ENCODE measurements at places on chromosomes 3 and 15.

- no peak for DNase-seq
Measured at GRCh38 chr3:108001457-108001856, 89.4 kb downstream of the CD47 start.

GRCh38 chr3:38165722-38166387, 518 bp downstream of the OXSR1 start:
- DNase-seq, result no peak

DNA sequence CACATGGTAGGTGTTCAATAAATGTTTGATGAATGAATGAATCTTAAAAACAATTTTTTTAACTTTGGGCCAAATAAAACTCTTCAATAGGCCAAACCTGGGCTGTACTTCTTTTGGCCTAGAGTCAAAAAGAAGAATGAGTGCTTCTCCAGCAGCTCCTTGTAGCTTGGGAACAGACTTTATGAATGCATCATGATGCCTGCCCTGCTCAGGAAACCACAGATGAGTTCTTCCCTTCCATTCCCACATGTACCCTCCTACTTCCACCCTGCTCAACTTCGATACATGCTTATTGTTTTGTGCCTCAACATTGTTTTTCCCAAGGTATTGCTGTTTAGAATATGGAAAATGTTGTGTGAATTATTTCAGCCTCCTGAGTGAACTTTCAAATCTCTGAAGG, 87.0 kb downstream of the FILIP1L start:
- DNase-seq, result no peak

GRCh38 chr3:16084887-16085286, 89.6 kb upstream of the GALNT15 start:
- no peak for DNase-seq

GRCh38 chr15:73709686-73710085, 25.5 kb downstream of the CD276 start:
- no peak for DNase-seq

GRCh38 chr3:150472421-150472820, 64.3 kb downstream of the TSC22D2 start:
- DNase-seq, result no peak

DNA sequence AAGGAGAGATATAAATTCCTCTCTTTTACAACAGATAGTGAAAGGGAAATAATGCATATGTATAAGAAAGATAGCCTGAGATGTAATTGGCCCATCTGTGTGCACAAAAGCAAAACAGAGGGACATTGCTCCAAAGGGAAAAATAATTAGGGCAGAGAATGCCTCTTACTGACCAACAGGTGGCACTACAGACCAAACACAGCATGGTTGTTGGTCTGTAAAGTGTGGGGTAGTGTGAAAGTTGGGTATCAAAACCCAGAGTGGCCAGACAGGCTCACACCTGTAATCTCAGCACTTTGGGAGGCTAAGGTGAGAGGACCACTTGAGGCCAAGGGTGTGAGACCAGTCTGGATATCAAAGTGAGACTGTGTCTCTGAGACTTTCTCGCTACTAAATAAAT, 4.5 kb upstream of the TLNRD1 start:
- no peak for DNase-seq

- no peak for DNase-seq
Measured at GRCh38 chr15:61796056-61796455, 264.2 kb downstream of the VPS13C start.

DNA sequence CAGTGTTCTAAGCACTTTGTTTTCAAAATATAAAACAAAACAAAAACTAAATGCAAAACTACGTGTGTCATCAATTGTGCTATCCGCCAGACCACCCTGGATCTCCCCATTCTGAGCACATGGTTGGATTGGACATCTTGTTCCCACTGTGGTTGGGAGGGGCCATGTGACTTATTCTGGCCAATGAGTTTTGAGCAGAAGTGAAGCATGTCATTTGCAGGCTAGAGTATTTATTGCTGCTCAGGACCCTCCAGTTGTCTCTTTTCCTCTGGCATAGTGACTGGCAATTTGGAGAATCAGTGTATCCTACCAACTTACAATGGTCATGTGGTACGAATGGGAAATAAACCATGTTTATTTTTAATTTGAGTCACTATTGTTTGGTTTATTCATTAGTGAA, 70.2 kb upstream of the ST8SIA2 start:
- DNase-seq, result peak; percentile 36

DNA sequence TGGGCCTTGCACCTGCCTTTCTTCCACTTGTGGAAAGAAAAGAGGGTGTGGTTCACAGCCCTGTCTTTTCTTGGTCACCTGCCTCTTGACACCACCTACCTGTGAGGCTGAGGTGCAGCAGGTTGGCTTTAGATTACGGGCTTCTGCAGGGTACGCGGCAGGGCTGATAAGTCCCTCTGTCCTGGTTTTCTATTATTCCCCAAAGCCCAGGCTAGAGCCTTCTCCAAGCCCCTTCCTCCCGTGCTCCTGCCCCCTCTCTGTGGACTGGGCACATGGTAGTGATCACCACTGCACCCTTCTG, 44.8 kb upstream of the HACD2 start:
- DNase-seq, result no peak

- no peak for DNase-seq
Measured at GRCh38 chr15:76982756-76983155, 12.2 kb upstream of the PSTPIP1 start.

GRCh38 chr15:81981908-81982307, 63.9 kb downstream of the MEX3B start:
- no peak for DNase-seq

GRCh38 chr3:127779747-127780146, 42.6 kb downstream of the MGLL start:
- DNase-seq, result no peak

- no peak for DNase-seq
Measured at GRCh38 chr15:29135309-29135657, 134.3 kb downstream of the NSMCE3 start.

- DNase-seq, result no peak
Measured at GRCh38 chr15:101647251-101647650, 4.9 kb downstream of the TM2D3 start.

- DNase-seq, result no peak
Measured at GRCh38 chr3:140447136-140447535, 230.7 kb upstream of the TRIM42 start.

DNA sequence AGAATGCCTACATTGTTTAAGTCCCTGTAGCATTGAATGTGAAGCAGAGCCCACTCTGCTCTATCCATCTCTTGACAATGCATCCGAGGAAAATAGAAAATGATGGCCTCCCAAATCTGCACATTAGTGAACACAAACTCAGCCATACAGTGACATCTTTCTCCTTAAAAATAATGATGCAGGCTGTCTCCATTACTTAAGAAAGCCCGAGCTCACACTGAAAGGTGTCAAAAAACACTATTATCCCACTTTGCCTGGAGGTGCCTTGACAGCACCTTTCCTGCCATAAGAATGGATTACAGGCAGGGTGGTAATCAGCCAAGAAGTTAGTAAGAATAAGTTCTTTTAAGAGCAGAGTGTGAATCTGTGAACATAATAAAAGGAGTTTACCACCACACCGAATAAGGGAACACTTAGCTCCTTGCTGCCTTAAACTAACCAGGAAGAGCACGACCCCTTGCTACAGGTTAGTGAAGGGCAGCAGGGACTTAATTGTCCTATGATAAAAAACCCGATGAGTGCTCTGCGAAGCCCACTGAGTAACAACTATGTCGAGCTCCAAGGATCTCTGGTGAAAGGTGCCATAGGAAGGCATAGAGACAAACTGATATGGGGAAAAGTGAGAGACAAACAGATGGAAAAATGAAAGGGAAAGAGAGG, 123.2 kb upstream of the TUSC7 start:
- no peak for DNase-seq

GRCh38 chr3:100402256-100402655, 917 bp downstream of the LNP1 start:
- peak; percentile 43 for DNase-seq

GRCh38 chr3:179948740-179949139, 88.0 kb downstream of the PEX5L start:
- peak; percentile 52 for DNase-seq

- no peak for DNase-seq
Measured at GRCh38 chr3:189655617-189656016, 24.4 kb downstream of the TP63 start.

DNA sequence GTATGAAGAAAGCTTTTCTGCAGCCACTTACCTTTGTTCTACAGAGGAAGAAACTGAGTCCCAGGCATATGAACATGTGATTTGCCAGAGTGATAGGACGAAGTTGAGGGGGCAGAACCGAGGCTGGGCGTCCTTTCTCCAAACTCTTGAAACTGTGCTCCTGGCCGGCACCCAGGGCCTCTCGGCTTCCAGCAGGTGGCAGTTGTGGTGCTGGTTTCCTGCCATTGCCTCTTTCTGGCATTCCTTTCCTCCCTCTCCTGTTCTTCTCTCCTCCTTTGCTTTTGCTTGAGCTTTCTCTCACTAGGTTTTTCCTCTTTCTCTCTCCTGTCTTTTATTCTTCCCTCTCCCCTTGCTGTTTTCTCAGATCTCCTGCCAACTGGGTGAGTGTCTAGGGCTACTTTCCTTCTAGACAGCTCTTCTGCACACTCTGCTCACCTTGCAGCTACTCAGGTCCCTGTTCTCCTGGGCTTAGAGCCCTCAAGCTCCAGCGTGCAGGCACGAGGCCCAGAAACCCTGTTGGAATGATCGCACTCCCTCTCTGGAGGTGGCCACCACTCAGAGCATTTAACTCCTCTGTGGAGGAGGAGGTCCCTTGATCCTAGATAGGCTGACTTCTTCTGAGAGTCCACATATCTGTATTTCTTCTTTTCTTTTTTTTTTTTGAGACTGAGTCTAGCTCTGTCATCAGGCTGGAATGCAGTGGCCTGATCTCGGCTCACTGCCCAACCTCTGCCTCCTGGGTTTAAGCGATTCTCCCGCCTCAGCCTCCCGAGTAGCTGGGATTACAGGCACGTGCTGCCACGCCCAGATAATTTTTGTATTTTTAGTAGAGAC, 26.2 kb downstream of the TRAK1 start:
- no peak for DNase-seq

DNA sequence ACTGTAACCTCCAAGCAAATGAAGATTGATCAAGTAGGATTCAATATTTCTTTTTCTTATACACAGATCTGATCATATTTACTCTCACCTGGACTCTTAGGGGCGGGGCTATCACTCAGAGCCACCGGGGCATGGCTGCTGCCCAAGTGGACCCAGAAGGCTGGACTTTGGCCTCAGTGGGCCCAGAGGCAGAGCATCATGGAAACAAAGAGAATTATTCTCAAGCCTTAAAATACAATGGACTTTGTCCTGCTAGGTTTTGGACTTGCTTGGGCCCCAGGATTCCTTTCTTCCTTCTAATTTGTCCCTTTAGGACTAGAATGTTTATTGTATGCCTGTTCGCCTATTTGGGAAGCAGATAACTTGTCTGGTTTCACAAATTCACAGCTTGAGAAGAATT, 85.1 kb downstream of the SUCLG2 start:
- DNase-seq, result no peak

DNA sequence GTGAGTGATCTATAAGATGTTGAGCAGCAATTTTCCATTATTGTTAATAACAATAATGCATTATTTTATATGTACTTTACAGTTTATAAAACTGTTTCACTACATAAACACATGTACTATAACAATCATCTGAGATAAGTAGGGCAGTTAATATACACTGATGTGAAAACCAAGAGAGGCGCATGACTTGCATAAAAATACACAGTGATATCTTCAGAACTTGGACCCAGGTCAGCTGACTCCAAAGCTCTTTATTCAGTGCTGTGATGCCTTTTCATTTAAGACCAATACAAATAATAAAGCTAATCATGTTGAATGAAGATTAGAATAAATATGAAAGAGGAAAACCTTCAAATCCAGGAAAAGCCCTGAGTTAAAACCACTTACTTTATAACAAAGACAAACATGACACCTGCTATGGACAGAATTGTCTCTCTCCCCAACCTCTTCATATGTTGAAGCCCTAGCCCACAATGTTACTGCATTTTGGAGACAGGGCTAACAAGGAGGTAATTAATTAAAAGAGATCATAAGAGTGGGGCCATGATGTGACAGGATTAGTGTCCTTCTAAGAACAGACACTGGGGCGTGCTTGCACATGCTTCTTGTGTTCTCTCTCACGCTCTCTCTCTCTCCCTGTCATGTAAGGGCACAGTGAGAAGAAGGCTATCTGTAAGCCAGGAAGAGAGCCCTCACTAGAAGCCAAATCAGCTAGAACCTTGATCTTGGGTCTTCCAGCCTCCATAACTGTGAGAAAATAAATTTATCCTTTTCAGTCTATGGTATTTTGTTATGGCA, 55.8 kb upstream of the TSPAN3 start:
- no peak for DNase-seq

- DNase-seq, result no peak
Measured at GRCh38 chr3:114223143-114223542, 14.2 kb downstream of the ZNF80 start.

- DNase-seq, result no peak
Measured at GRCh38 chr3:125386811-125387210, 11.7 kb upstream of the ZNF148 start.

DNA sequence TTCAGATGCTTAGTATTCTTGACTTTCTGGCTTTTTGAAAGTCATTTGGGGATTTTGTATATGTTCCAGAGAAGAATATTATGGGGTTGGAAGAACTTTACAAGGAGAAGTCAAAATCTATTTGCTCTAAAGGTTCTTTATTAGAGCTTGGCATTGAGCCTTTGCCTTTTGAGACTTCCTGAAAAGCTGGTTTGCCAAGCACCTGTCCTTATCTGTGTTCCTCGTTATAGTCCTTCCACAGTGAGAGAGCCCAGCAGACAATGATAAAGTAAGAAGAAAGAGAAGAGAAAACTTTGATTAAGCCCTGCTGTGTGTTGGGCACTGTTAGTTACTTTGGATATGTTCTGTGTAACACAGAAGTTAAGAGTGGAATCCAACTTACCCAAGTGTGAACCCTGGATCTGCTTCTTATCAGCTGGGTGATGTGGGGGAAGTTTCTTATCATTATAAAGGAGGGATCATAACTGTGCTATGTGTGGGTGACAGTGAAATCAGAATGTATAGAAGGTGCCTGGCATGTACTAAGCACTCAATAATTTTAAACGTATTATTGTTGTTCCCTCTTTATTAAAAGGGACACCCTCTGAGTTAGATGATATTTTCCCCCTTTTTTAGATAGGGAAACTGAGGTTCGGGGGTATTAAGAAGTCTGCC, 44.3 kb upstream of the POLR2M start:
- no peak for DNase-seq

GRCh38 chr3:58924578-58924977, 125.2 kb downstream of the CFAP20DC start:
- DNase-seq, result no peak

DNA sequence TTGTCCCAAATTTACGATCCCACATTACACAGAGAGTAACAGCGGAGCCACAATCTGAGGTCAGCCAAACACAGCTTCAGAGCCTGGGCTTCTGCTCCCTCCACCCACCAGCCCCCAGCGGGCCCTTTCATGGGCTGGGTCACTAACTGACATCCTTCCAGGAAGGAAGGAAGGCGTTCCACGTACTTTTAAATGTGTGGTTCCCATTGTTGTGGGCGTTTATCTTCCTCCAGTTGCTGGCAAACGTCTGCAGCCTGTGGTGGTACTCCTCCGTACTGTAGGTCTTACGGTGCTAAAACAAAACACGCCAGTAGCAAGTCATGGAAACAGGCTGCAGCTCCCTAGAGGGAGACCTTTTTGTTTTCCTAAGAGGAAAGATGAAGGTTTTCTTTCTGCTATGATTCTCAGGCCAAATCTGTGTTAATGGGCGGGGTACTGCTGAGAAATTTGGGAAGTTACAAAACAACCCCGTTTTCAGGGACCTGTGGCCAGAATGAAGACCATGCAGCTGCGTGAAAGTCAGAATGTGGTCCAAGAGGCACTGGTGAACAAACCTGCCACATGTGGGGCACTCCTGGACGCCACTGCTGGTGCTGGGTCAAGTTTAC, 7.6 kb downstream of the CTSH start:
- no peak for DNase-seq

GRCh38 chr3:76436894-76437293, 603.0 kb upstream of the ROBO2 start:
- no peak for DNase-seq

Data from NCI-H1105 (cell line).